NCI-H1417 (cell line): ENCODE measurements at places on chromosomes 2 and 18.

DNA sequence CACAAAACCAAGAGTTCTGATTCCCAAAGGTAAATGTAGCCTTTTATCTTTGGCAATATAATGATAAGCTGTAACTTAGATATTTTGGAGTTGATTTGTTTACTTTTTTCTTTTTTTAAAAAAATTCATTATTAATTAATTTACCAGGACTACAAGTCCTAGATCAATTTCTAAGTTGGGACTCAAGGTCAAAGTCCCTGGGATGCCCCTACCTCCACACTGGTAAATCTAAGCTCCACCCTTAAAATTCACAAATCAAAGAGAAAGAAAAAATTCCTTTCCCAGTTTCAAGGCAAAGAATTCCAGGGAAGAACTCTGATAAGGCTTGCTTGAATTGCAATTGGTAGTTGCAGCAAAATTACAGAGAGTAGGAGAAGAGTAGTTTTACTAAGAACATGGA, 71.3 kb downstream of the MDH1 start:
- no peak for DNase-seq

- DNase-seq = peak; percentile 45
Measured at GRCh38 chr18:12376034-12376753, 833 bp downstream of the AFG3L2 start.

DNA sequence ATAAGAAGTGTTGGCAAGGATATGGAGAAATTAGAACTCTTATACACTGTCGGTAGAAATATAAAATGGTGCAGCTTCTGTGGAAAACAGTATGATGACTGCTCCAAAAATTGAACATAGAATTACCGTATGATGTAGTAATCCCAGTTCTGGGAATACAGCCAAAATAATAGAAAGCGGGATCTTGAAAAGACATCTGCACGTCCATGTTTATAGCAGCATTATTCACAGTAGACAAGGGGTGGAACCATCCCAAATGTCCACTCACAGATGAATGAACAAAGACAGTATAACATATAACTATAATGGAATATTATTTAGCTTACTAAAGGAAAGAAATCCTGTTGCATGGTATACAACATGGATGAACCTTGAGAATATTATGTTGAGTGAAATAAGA, 257.7 kb downstream of the TDRD15 start:
- no peak for DNase-seq

GRCh38 chr2:101219246-101219645, 33.4 kb upstream of the CNOT11 start:
- no peak for DNase-seq

DNA sequence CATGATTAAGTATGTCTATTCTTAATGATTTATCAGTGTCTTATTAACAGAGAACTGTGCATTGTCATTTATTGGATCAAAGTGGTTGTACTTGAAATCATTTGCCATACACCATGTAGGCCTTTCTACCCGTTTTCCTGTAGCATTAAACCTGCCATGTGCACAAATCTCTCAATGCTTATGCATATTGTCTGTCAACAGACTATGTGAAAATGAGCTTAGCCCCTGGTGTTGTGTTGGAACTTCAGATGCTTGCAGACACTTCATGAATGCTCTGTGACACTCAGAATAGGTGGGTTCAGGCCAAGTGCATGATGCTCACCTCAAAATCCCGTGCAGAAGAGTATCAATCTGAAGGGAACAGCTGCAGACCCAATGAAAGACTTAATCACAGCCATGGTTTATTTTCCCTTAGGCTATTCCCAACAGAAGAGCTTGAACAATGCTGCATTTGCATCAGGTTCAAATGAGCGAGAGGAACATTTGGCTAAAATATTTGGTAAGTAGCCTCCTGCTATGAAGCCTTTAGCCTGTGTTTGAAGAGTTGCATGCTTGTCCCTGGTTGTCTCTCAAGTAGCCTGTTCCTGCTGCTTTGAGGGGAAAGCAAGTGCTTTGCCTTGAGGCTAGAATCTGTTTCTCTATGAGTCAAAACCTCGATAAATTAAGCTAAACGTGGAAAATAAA, 6.1 kb downstream of the C2orf92 start:
- DNase-seq = no peak

GRCh38 chr2:98457045-98457696, 12.5 kb downstream of the INPP4A start:
- no peak for DNase-seq

GRCh38 chr18:79775441-79776221, 22.1 kb upstream of the KCNG2 start:
- no peak for DNase-seq

DNA sequence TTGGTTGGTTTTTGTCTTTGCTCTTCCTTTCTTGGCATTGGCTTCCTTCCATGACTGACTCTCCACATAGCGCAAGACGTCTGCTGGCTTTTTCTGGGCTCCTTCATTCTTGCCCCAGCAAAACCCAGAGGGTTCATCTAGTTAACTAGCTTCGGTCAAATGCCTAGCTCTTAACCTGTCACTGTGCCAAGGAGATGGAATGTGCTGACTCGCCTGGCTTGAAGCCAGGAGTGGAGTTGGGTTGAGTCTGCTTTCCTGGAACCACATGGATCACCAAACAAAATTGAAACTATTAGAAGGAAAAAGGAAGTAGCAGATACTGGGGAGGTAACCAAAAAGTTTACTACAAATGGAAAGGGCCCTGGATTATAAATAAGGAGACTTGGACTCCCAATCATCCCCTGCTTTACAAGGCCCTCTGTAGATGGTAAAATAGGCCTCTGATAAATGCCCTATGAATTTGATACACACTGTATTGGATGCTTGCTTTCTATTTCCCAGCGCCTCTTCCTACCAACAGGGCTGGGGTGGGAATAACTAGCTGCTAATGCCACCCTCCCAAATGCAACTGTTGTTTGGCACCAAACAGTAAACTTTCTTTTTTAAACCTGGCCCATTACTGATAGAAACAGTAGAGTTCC, 11.3 kb downstream of the MALT1 start:
- no peak for DNase-seq

GRCh38 chr2:237878321-237879057, 19.1 kb downstream of the RAMP1 start:
- DNase-seq = no peak

DNA sequence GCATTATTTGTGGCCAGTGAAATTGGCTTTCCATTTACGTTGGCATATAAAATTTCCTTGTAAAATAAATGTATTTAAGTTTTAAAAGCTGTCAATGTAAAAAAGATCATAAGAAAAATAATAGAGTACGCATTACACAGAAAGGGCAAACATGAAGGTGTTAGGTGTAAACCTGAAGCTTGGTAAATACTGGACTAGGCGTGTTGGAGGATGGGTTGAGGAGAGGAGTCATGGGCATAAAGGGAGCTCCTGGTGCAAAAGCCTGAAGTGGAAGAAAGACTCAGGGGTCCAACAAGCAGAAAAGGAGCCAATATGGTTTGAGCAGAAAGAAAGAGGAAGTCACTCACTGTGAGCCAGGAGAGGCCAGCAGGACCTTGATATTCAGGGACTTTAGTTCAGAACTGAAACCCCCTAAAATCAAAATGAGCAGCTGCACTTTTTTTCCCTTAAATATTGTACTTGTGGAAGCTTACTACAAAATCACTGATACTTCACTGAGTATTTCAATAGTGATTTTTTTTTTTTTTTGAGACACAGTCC, 24.4 kb downstream of the SP5 start:
- DNase-seq = no peak

DNA sequence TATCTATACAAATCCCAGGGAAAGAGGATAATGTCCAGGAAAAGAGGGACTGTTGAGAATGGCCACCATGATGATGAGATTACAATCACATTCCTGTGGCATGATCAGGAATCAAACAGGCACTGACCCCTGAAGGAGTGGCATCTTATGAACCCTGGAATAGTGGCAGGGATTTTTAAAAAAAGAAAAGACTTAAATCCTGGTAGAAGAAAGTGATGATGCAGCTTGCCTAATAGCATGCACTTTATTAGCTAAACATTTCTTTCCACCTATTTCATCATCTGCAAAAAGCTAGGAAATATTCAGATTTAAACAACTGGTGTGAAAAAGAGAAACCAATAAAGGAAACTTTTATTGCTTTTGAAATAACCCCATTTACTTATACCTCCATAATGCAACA, 87.2 kb upstream of the FSHR start:
- DNase-seq = no peak

GRCh38 chr2:211487733-211488132, 931.3 kb downstream of the CPS1 start:
- peak; percentile 37 for DNase-seq

DNA sequence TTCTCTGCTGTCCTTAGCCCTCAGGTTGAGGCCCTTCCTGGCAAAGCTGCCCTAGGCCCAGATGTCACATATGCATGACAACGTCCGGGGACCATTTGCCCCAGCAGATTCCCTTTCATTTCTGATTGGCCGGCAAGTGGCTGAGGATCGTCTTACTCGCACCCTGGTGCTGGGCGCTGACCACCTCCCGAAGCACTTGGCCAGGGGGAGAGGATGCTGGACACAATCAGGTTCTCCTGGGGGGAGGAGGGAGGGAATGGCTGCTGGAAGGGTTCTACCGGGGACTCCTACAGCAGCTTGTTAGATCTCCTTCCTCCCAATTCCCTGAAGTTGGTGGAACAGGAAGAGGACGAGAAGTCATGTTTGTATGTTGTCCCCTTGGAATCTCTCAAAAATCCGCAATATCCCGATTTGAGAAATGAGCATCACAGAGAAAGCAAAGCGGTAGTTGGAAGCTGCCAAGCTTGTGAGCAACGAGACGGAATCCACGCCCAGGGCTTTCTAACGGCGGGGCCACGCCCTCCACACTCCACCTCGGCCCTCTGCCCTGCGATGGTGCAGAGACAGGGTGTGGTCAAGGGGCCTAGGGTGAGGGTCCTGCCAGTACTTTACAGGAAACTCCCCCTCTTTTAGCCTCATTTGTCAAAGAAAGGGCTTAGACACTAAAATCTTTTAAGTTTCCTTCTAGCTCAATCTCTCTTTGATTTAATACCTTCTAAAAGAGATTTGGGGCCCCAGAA, 61.8 kb upstream of the YWHAQ start:
- DNase-seq = no peak

GRCh38 chr2:165617741-165618481, 148.4 kb downstream of the CSRNP3 start:
- DNase-seq = no peak

- DNase-seq = peak; percentile 19
Measured at GRCh38 chr18:24013051-24013450, 1.5 kb upstream of the TTC39C start.

DNA sequence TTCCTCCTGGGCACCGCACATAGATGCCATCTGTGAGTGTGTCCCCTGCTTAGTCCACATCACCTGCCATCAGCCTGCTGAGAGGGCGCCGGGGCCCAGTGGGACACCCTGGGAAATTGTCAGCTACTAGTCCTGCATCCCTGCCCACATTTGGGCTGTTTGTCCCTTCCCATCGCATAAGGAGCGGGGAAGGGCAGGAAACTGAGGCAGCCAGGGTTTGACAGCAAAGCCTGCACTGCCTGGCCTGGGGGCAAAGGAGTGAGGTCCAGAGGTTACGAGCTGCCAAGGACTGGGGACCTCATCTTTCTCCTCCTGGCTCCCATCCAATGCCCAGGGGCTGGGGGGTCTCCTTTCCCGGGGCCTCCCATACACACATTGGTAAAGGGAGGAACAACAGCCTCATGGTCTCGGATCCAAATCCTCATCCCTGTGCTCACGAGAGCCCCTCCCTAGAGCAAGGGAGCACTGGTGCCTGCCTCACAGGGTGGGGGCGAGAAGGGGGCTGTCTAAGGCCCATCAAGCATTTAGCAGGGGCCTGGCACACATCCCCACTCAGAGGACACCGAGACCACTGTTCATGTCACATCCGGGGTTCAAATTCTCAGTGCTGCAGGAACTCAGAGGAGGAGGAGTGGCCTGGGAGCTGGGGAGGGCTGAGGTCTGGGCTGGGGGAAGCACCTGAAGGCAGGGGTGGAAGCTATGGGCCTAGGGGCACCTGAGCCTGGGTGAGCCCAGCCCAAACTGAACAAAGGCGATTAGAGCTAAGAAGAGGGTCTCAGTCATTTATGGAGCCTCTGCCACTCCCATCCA, 113.8 kb downstream of the SMAD7 start:
- no peak for DNase-seq

DNA sequence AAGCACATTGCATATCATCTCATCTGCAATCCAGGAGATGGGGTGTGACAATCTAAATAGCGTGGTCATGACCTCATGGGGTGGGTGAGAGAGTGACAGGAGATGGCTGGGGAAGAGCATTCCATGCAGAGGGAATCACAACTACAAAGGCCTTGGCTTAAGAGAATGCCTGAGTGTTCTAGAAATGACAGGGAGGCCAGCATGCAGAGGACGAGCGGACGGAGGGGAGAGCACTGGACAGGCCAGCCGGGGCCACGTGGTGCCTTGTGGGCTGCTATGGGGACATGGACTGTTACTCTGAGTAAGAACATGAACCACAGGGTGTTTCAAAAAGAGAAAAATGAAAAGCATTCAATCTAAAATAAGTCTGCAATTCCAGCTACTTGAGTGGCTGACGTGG, 117.9 kb upstream of the ODC1 start:
- no peak for DNase-seq

- DNase-seq = no peak
Measured at GRCh38 chr2:162731917-162732804, 106.4 kb downstream of the KCNH7 start.

DNA sequence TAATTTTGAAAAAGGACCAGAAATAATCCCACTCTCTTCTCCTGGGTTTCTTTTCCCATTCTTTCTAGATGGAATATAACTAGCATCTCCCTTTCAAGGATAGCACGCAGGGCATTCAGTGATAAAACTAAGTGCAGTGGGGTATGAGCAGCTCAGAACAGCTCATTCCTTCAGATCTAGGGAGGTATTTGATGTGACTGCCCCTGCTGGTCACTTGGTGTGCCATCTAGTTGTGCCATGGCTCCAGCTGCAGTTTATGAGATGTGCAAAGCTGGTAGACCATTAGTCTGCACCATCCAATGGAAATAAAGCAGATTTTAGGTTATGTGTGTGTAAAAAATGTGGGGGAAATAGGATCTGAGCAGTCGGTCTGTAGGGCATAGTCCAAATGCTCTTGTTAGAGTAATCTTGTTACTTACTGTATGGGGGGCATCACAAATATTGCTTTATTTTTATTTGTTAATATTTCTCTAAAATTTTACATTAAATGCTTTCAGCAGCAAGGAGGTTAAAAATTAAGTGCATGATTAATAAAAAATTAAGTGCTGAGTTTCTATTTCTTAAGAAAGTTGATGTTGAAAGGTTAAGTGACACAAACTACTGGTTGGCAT, 38.9 kb downstream of the CTAGE1 start:
- no peak for DNase-seq

- DNase-seq = no peak
Measured at GRCh38 chr2:120368086-120368485, 22.1 kb downstream of the INHBB start.
